ENCODE measurements at places on chromosomes 5 and 9.

DNA sequence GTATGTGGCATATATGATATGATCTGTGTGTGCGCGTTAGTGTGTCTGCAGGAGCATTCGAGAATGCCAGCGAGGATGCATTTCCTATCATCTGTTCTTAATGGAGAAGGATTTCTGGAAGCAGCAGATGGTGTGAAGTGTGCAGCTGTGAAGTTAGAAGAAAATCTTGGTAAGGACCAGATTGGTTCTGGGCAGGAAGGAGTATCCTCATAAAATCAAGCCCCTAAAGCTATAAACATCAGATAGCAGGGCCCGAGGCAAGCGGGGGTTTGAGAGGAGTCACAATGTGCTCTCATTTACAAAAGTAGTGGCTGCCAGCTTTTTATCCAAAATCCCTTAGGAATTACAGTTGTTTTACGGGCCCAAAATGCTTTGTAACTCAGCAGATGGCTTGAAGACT, 40.0 kb downstream of the DAPK1 start:
- DNase-seq = no peak

GRCh38 chr5:148816782-148817181, 9.6 kb upstream of the ADRB2 start:
- no peak for DNase-seq

DNA sequence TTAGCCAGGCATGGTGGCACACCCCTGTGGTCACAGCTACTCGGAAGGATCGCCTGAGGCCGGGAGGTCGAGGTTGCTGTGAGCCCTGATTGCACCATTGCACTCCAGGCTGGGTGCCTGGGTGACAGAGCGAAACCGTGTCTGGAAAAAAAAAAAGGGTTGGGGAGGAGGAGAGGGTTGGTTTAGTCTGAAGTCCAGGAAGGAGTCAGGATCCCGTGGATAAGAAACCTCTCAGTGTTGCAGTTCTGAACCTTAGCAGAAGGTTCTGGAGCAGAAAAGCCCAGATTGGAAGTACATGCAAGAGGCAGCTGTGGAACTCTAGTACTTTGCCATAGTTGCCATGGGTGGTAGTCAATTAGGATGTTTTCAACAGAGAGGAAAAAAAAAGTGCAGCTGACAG, 125.2 kb upstream of the CPEB4 start:
- DNase-seq = no peak

DNA sequence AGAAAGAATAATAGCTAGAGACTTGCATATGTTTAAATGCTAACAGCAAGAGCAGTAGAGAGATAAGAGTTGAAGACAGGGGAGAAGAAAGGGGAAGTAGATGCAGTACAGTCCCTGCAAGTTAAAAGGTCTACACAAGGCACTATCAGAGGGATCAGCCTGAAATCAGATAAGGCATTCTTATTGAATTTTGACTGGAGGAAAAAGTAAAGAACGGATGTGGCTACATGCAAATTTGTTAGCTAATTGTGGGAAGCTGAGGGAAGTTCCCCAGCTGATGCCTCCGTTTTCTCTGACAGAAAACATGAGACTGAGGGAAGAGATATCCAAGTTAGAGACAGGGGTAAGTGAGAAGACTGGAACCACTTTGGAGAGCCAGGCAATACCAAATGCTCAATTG, 12.9 kb upstream of the RHOBTB3 start:
- no peak for DNase-seq

DNA sequence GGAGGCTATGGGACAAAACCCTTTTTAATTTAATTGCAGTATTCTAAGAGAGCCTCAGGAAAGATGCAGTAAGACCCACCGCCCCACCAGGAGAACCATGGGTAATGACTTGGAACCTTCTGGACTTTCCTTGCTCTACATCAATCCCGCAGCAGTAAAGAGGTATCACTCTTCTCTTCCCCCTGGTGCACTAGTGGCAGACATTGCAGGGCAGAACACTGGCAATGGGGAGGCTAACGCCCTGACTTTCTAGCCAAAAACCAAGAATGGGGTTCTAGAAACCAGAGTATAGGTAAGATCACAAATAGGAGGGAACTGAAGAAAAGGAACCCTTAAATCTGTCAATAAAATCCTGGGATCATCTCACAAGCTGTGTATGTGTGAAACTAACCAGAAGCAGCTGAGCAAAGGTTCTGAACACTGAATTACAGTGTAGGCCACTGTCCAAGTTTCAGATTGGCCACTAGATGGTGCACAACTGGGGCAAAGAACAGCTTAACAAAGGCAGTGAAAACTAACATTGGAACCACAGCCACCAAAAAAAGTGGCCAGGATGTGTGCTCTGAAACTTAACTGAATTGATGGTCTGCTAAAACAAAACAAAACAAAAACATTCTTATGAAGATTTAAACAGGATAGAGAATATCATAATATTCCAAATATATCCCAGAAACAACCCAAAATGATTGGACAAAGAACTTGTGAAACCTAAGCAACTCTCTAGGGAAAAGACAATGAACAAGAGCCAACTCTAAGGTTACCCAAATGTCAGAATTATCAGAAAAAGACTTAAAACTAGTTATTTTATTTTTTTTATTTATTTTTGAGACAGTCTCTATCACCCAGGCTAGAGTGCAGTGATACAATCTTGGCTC, 6.6 kb upstream of the FAM151B start:
- DNase-seq = no peak

GRCh38 chr5:146052780-146053179, 52.6 kb downstream of the PLAC8L1 start:
- no peak for DNase-seq

DNA sequence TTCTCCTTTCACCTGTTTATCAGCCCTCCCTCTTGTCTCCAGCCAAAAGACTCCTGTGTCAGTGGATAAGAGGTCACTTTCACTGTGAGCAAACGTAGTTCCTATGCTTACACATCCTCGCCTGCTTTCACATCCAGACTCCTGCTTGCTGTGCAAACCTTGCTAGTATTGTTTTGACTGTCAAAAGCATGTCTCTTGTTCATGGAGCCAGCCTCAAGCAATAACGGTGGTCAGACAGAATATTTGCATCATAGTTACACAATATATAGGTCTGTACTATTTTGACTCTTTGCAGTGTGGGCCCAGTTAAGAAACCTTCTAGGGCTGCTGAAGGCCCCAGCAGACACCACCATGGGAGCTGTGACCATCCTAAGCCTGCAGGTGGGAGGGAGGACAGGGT, 420.0 kb downstream of the SEMA5A start:
- DNase-seq = no peak

DNA sequence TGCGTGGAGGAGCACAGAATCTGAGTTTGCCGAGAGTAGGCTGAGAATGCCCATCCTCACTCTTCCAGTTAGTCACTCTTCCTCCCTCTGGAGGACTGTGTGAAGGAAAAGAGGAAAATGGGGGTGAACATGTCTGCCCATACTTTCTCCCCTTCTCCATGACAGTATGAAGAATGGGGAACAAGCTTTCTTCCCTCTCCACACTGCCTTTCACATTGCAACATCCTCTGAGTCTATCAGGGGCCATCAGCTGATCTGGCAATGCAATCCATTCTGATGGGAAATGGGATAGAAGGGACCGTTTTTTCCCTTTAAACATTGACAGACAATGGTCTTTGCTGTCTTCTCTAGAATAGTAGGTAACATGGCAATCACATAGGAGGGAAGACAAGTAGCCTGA, 56.8 kb downstream of the UGCG start:
- no peak for DNase-seq

GRCh38 chr5:83527221-83527620, 55.7 kb downstream of the VCAN start:
- DNase-seq = no peak

GRCh38 chr5:88952344-88952743, 69.4 kb upstream of the MEF2C start:
- no peak for DNase-seq

GRCh38 chr5:125043781-125044391, 297.4 kb upstream of the ZNF608 start:
- no peak for DNase-seq

DNA sequence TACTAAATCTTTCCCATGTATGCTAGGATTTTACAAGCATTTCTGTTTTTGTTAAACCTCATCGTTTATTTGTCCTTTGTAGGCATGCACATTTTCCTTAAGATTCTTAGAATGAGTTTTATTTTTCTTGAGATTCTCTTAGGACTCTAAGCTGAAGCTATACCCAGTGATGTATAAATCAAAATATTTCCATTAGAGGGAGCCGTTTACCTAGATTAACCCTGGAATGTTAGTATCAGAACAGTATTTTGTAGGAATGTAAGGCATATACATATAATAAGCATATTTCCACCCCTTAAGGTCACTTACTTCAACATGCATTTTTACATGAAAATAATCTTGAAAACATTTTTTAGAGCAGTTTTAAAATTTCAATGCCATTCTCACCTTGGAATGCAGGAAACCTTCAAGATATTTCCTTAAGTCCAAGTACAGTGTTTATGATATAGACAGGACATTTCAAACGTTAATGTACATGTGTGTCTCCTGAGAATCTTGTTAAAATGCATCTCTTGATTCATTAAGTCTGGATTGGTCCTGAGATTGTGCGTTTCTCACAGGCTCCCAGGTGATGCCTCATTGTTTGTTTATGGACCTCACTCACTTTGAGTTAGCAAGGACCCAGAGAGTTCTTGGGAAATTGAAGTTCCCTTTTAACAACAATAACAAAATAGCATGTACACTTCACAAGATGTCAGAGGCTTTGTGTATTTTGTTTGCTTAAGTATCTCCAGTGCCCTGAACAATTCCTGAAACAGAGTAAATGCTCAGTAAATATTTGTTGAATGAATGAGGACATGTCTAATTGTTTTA, 34.9 kb upstream of the FCHO2 start:
- DNase-seq = no peak

- DNase-seq = no peak
These were observed 600.7 kb upstream of the SGCD start for GRCh38 chr5:155726267-155726666.

- DNase-seq = no peak
These were observed 2112.2 kb upstream of the C9orf72 start for GRCh38 chr9:29685531-29685930.

GRCh38 chr9:114371973-114372917, 15.5 kb downstream of the AKNA start:
- DNase-seq = no peak

DNA sequence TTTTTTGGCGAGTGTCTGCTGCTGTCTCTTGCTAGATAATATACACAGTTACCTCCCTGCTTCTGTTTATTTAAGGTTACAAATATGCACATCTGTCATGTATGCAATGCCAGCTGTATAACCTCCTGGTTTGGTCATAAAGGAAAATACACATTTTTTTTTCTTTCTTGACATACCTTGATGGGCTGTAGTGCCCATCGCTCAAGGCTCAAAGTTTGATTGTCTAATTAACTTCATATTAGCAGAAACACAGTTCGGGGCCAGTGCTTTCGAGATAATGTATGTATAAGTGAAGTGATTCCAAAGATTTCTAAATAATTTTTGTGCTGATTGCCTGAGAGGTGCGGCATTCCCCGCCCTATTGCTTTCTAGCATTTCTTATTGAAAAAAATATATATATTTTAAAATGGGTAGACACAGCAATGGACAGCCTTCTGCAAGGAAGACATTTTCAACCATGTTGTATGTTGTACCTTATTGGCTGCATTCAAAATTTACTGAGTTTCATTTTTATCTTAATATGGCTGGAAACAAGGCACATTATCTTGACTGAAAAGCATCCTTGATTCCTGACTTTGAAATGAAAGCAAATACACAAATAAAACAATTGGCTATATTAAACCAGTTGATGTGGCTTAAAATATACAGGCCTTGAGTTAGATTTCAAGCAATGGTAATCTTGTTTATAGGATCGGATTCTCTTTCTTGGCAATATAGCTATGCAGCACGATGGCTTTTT, 206.2 kb downstream of the MEF2C start:
- no peak for DNase-seq

GRCh38 chr5:154059039-154059430, 20.3 kb downstream of the MFAP3 start:
- DNase-seq = no peak

- no peak for DNase-seq
These were observed 61.1 kb upstream of the SV2C start for GRCh38 chr5:76021936-76022584.

DNA sequence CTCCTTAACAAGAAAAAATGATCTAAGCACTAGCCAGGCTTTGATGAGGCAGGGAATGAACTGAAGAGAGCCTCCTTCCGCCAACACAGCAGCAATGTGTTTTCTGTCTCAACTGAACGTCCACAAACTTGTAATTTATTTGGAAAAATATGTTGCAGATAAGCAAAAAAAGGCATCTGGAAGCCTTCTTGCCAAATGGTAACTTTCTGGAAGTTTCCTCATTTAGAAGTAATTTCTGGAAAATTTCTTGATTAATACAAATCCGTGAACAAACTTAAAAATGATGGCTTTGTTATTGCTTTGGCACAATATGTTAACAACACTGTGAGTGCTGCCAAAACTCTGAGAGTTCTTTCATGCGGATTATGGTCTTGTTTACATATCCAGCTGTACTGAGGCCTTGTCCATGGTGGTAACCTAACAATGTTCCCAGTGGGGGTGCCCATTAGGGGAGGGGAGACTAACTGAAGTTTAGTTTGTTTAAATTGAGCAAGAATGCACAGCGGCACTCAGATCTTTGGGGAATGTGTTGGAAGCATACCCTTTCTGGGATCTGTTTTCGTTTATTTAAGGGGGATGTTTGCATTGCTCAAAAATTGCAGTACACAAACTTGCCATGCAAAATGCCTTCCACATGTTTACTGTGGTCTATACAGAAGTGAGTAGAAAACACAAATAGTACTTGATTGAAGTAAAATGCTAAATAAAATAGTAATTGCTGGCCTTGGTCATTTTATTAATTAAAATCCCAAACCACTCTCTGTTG, 334.7 kb downstream of the NR2F1-AS1 start:
- DNase-seq = no peak

- no peak for DNase-seq
These were observed 195.2 kb upstream of the ISL1 start for GRCh38 chr5:51188001-51188591.

DNA sequence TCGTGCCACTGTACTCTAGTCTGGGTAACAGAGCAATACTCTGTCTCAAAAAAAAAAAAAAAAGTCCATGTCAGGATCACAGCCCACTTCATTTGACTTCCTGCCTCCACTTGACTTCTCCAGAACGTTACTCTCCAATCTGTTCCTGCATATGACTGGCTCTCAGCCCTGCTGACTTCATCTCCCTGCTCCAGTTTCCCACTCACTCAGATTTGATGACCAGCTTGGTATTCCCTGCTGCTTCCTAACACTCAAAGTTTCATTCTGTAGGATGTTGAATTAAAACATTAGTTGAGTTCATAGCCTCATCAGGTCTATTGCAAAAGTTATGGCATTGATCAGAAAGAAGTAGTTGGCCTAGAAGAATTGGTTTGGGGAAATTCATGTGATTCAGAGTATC, 52.3 kb downstream of the UGCG start:
- no peak for DNase-seq

DNA sequence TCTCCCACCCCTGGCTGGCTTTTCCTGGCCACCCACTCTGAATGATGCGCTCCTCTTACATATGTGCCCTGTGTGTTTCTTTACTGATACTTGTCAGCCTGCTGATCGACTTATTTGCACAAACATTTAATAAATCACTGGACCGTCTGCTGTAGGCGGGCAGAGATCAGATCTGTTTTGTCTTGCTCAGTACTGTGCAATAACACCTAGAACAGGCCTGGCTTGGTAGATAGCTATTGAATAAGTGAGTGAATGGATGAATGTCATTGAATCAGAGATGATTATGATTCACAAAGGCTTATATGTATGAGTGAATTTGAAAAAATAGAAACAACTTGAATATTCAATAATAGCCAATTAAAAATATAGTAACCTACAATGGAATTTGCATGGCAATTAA, 165.1 kb downstream of the RGS3 start:
- DNase-seq = no peak

GRCh38 chr9:117696154-117696553, 8.0 kb upstream of the TLR4 start:
- no peak for DNase-seq

- no peak for DNase-seq
These were observed 252.3 kb upstream of the ADRA1B start for GRCh38 chr5:159663986-159664385.
